ENCODE measurements at places on chromosomes 11 and 22.

- DNase-seq = no peak
Observed at GRCh38 chr11:65376138-65376713, 6.2 kb downstream of the SLC25A45 start.

GRCh38 chr11:34208266-34209135, 103.1 kb downstream of the NAT10 start:
- no peak for DNase-seq

GRCh38 chr11:132743601-132744000, 788.7 kb downstream of the OPCML start:
- DNase-seq = no peak

- peak; percentile 72 for DNase-seq
Observed at GRCh38 chr11:2443881-2444820, at the start of gene TRPM5. Gene TRPM5, minus strand, starts transcription at chr11:2444514. Its CDS starts 21,478 bp downstream, at chr11:2423036.

DNA sequence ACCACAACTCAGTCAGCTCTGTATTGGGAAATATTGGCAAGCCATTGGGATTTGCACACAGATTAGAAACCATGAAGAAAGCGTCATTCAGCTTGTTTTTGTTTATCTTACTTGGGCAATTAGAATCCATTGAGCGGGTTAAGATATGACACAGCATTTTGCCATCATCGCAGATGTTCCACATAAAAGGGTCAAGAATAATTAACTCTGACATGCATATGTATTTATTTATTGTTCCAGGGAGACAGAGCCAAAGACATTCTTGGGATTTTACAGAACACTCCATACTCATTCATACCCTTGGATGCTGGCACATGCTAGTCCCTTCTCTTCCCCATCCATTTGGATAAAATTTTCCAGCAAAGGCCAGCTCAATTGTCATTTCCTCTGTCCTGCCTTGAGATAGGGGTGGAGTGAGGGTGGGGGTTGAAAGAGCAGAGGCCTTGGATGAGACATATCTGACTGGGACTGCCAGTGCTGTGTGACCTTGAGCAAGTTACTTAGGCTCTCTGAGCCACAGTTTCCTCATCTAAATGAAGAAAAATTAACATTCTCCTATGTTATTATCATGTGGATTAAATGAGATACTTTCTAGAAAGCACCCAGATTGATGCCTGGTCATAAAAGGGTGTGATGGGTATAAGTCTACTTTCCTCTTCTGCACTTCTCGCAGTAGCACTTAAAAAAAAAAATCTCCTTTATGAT, 179.7 kb downstream of the RRAS2 start:
- DNase-seq = no peak

GRCh38 chr22:44399906-44400762, 87.4 kb upstream of the SHISAL1 start:
- DNase-seq = no peak

GRCh38 chr11:57622263-57622662, 24.8 kb downstream of the SERPING1 start:
- DNase-seq = no peak

DNA sequence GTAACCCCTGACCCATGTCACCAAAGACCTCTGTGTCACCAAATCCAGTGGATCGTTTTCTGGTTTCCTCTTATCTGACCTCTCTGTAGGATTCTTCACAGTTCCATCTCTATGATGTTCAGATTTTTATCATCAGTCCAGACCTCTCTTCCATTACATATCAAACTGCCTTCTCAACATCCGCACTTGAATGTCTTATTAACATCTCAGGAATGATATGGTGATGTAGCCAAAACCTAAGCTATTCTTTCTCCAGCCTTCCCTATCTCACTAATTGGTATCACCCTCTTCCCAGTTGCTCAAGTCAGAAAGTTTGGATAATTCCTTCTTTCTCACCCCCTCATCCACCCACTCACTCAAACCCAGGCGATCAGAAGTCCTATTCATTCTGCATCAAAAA, 13.4 kb downstream of the APLNR start:
- DNase-seq = no peak
